ENCODE measurements at places on chromosomes 5 and 9.

DNA sequence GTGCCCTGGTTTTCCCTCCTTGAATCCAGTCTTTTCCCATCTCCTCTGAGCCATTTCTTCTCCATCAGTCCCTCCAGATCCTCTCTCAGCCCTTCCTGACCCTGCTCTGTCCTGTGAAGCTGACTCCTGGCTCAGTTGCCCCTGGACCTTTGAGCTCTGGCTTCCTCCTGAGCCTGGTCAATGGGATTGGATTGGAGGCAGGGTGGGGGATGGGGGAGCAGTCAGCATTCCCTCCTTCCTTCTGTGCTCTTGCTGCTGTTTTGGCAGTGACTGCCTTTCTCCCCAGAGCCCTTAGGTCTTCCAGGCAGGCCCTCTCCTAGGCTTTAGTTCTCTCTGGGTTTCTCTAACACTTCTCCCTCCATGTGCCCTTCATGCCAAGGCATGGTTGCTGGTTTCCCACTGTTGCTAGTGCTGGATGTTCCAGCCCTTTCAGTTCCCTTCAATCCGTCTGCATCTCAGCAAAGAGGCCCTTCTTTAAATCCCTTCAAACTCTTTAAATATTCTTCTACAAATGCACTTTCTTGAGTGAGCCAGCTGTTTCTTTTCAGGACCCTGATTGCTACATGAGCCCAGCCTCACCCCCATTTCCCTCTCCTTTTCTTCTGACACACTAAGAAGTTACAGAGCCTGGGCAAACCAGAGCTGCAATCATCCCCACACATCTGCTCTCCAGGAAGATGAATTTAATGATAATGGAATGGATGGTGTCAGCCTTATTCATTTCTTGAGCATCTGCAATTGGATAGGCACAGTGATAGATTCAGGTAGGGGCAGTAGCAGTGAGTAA is 2.2 kb downstream of the TNFSF15 start:
- DNase-seq = no peak

DNA sequence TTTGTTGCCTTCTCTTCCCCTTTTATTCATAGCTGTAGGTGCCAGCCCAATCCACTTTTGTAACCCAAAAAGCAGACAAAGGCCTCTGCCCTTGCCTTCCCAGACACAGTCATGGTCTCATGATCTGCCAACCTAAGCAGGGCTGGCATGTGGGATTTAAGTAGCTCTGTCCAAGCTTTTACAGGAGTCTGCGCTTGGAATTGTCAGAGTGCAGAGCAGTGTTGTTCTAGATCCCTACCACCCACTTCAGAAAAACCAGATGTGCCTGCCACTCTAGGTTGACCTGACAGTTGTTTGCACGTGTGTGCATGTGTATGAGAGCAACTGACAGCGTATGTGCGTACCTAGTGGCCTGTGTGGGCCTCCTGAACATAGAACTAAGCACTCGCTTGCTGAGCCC is 87.8 kb upstream of the SPRY4 start:
- DNase-seq = no peak

DNA sequence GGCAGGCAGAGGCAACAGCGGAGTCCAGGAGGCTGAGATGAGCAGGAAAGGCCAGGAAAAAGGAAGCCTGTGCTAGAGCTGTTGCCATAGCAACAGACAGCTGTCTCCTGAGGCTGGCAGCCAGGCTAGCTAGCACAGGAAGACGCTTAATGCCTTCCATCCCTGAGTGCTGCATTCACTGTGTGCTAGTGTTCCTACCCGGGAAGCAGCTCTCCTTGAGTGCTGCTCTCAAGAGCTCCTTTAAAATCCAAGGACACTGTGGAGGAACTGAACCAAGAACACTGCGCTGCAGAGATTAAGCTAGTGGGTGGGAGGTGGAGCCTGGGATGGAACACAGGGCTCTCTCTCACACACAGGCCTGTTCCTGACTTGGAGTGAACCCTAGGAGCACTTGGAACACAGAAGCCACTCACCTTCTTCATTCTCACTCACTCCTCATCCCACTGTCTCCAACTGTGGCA is 53.5 kb upstream of the IL7R start:
- no peak for DNase-seq

DNA sequence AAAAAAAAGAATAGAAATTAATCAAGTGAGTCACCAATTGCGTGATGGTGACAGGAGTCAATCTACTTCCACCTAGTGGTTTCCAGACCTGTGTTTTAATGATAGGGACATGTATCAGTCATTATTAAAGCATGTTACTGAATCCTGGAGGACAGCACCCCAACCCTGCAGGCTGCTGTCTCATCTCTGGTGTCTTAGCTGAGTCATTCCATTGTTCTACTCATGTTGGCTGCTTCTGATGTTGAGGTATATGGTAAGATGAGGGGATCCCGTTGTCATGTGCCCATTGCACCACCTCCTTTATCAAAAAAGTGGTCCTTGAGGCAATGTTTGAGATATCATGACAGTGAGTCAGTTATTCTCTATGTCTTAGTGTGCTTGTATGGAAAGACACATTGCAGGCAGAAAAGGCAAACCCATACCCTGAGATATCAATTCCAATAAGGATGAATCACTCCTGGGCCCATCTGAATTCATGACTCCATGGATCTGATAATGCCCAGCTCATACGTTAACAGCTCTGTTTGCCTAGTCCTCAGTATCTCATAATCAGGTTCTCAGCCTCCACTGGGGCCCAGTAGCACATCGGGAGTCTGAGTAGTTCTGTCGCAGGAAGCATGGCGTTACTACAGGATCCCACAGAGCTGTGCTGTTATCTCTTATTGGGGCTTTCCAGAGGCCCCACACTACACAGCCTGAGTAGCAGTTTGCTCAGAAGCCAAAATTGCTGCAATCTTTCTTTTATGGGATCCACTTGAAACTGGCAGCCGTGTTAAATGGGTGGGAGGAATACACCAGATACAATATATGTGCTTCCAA is 31.2 kb downstream of the HMGCS1 start:
- peak; percentile 34 for DNase-seq

- no peak for DNase-seq
Observed at GRCh38 chr5:140196115-140196814, 21.3 kb downstream of the CYSTM1 start.

- DNase-seq = no peak
Observed at GRCh38 chr5:79512471-79513307, 1.2 kb downstream of the HOMER1 start.

GRCh38 chr5:145237843-145238242 is 597.3 kb downstream of the PRELID2 start:
- DNase-seq = no peak

DNA sequence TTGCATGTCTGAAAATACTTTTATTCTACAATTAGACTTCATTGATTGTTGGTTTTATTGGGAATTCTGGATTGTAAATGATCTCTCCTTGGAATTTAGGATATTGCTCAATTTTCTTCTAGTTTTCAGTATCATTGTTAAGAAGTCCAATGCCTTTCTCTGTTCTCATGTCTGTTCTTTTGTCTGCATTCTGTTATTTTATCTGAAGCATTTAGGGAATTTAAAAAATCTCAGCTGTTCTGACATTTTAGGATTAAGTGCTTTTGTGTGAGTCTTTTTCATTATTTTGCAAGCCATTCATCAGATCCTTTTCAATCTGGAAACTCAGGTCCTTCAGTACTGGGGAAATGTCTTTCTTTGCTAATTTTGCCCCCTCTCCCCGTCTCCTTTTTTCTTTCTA is 4.4 kb upstream of the FER start:
- DNase-seq = no peak

DNA sequence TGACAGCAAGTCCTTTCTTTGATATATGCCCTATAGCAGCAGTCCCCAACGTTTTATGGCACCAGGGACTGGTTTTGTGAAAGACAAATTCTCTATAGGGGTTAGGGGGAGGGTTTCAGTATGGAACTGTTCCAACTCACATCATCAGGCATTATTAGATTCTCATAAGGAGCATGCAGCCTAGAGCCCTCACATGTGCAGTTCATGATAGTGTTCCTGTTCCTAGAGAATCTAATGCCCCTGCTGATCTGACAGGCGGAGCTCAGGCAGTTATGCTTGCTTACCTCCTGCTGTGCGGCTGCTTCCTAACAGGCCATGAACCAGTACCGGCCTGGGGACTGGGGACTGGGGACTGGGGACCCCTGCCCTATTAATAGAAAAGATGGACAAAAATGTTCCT is 2.7 kb upstream of the RAPGEF6 start:
- DNase-seq = no peak

GRCh38 chr9:135186248-135187164 is 99.0 kb downstream of the OLFM1 start:
- no peak for DNase-seq

DNA sequence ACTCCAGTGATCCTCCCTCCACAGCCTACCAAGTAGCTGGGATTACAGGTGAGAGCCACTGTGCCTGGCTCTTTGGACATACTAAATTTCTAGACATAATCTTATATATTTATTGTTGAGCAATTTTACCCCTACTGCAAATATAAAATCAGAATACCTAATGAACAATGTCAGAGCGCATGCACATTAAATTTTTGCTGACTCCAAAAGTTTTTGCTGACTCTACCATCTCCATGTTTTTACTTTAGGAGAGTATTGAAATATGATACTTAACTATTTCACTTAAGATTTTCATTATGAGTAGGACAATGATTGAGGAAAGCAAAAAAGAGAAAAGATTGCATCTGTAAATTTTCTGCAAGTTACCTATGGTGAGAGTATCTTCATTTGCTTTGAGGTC is 402.3 kb downstream of the LRRC70 start:
- no peak for DNase-seq

- DNase-seq = no peak
Observed at GRCh38 chr5:54278036-54278830, 32.1 kb downstream of the ARL15 start.

- DNase-seq = no peak
Observed at GRCh38 chr5:124537522-124537921, 208.9 kb downstream of the ZNF608 start.

GRCh38 chr5:128870373-128870772 is 94.9 kb upstream of the SLC27A6 start:
- no peak for DNase-seq

- DNase-seq = no peak
Observed at GRCh38 chr5:34410411-34411139, 245.6 kb upstream of the RAI14 start.

GRCh38 chr9:30482499-30482898 is 1901.9 kb upstream of the ACO1 start:
- DNase-seq = no peak

GRCh38 chr5:54670281-54670680 is 152.7 kb downstream of the SNX18 start:
- no peak for DNase-seq

DNA sequence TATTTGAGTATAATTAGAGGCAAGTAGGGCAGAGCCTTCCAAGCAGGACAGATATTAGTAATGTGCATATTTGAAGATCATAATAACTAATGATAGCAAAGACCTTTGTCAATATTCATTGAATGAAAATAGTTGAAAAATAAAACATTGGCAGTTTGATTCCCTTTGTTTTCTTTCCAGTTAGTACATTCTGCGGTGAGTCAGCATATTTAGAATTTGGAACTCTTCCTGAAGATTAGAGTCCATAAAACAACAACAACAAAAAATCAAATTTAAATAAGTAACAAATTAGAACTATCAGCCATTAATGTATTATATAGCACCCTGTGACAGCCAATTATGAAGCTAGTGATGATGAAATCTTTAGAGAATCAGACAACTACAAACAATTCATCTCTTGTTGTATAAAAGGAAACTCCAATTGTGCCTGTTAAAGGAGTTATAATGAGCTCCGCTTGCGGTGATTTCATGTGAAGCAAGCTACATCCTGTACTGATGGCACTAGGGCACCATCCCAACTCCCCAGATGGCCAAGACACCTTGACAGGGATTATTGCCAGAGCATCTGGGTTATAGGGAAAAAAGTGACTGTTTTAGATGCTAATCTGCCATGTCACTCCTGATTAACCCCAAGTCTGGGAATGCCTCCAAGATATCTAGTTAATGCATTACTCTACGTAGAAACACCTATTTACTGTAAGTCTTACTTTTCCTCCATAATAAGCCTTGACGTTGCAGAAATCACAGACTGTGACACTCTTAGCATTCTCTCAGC is 6.8 kb downstream of the IFNA8 start:
- DNase-seq = no peak

DNA sequence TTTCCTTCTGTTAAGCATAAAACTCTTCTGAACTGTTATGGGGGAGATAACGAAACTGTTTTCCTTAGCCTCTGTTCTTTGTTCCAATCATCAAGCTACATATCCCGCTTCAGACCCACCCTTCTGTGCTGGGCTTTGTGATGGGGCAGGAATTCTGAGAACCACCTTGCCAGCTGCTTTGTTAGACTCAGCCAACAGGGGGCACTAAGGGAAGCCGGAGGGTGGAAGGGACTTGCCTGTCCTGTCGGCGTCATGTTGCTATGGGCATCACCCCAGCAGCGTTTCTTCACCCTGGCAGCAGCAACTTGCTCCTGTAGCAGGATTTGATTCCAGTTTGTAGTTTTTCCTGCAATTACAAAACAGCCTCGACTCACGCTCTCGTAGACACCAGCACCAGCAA is 169.1 kb downstream of the CAAP1 start:
- peak; percentile 2 for DNase-seq

DNA sequence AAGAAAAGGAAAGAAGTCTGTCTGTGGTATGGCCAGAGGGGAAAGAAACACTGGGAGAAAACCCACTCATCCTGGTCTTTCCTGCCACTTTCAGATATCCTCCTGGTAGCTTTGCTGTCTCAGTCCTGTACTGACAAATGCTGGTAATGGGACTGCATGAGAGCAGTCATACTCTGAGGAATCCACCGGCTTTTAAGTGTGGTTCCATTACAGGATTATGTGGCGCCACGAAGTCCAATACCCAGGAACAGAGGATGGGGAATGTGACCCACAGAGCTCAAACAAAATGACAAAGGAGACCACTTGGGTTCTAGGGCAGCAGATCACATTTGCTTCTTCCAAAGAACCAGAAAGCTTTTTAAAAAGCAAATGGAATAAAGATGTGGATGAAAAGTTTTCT is 26.3 kb upstream of the FBP1 start:
- DNase-seq = no peak

- peak; percentile 29 for DNase-seq
Observed at GRCh38 chr9:121698627-121699570, 47.5 kb downstream of the DAB2IP start.

DNA sequence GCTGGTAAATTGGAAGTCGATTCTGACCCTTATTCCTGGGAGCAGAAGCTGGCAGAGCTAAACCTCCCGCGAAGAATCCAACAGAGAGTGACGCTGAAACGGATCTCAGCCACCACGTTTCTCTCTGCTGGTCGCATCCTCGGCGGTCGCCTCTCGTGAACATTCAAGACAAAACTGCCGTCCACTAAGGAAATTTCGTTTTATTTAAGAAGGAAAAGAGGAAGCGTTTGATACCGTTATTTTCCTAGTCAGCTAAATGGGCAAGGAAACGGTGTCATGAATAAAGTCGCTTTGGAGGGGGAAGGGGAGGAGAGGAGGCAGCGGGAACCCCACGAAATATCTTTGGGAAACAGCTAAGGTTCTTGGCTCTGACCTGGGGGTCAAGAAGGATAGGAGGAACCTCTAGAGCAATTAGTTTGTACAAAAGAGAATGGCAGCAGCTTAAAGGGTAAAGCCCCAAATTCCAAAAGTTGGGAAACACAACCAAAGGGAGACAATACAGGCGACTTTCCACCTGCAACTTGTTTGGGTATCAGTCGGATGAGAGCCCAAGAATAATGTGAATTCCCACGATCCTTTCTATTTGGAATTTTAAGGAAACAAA is 1.9 kb downstream of the FOXB2 start:
- no peak for DNase-seq

Data from activated naive CD4-positive, alpha-beta T cell treated with Interleukin-2 at 50 U/mL for 16 hours (primary cell).